Pericardium fibroblast (primary cell): ENCODE measurements at places on chromosomes 7 and 10. TPM values are rescaled to one million over a fixed set of nuclear protein-coding genes. Genes with fewer than 3 reads are reported as not detected.

FAM25G gene
- total RNA-seq, result not detected in 2 replicates

ARHGAP12 gene
- 22.5 and 27.5 TPM in 2 replicates for total RNA-seq

OR2A12 gene
- total RNA-seq, result not detected in 2 replicates

IFIT1B gene
- total RNA-seq, result not detected in 2 replicates

RAMP3 gene
- total RNA-seq, result not detected in 2 replicates

PARG gene
- 10.9 and 13.7 TPM in 2 replicates for total RNA-seq

NRCAM gene
- 12.3 and 31.8 TPM in 2 replicates for total RNA-seq

EBF3 gene
- 12.8 and 15.9 TPM in 2 replicates for total RNA-seq

CALML5 gene
- total RNA-seq, result not detected in 2 replicates

CTAGE15 gene
- not detected in 2 replicates for total RNA-seq

SLC16A12 gene
- total RNA-seq, result 3.6 and 16.1 TPM in 2 replicates

STAG3 gene
- 0.17 and 0.23 TPM in 2 replicates for total RNA-seq

FRMPD2 gene
- not detected in 2 replicates for total RNA-seq

PRLHR gene
- not detected in 2 replicates for total RNA-seq

DOCK4 gene
- 6.2 and 7.1 TPM in 2 replicates for total RNA-seq

BTAF1 gene
- total RNA-seq, result 16.0 and 16.7 TPM in 2 replicates

ASL gene
- total RNA-seq, result 49.6 and 51.8 TPM in 2 replicates

ANKRD30A gene
- not detected in 2 replicates for total RNA-seq

LRRC61 gene
- total RNA-seq, result 2.0 TPM in 1 of 2 replicates, not detected in the other

INSYN2A gene
- under 0.01 TPM in 2 replicates for total RNA-seq

CXCL12 gene
- total RNA-seq, result 43.1 and 53.3 TPM in 2 replicates

SNX10 gene
- total RNA-seq, result not detected in 2 replicates

EIF4EBP2 gene
- total RNA-seq, result 38.7 and 52.6 TPM in 2 replicates

NDUFB2 gene
- total RNA-seq, result 204 and 240 TPM in 2 replicates

RET gene
- 0.35 and 3.0 TPM in 2 replicates for total RNA-seq

CALCR gene
- total RNA-seq, result not detected in 2 replicates

SLC16A9 gene
- total RNA-seq, result 0.93 and 1.8 TPM in 2 replicates

NKX2-3 gene
- total RNA-seq, result 2.1 TPM in 1 of 2 replicates, not detected in the other

CLDN4 gene
- total RNA-seq, result 0.23 and 0.68 TPM in 2 replicates

UBE2D1 gene
- 7.1 and 13.2 TPM in 2 replicates for total RNA-seq
